ENCODE measurements at places on chromosomes 16 and 17.

- no peak for DNase-seq
Measured at GRCh38 chr16:30503403-30504296, 22.7 kb downstream of the ZNF768 start.

- no peak for DNase-seq
Measured at GRCh38 chr17:17935321-17936271, 36.6 kb downstream of the TOM1L2 start.

DNA sequence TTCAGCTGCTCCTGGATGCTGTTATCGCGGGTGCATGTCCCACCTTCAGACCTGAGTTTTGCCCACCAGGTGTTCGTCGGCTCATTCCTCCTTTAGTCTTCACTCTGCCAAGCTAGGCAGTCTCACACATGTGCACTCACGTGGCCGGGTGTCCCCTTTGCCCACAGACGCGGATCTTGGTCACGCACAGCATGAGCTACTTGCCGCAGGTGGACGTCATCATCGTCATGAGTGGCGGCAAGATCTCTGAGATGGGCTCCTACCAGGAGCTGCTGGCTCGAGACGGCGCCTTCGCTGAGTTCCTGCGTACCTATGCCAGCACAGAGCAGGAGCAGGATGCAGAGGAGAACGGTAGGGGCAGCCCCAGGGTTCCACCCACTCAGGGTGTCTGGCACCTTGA lies 133.1 kb downstream of the ABCC6 start:
- no peak for DNase-seq

- DNase-seq: no peak
Measured at GRCh38 chr17:48840441-48840840, 9.6 kb downstream of the CALCOCO2 start.

- no peak for DNase-seq
Measured at GRCh38 chr17:44901411-44901921, 2.2 kb upstream of the EFTUD2 start.

GRCh38 chr17:70084476-70084875 lies 9.5 kb downstream of the KCNJ16 start:
- DNase-seq: no peak

- DNase-seq: no peak
Measured at GRCh38 chr17:50021681-50022370, 26.8 kb upstream of the DLX3 start.

DNA sequence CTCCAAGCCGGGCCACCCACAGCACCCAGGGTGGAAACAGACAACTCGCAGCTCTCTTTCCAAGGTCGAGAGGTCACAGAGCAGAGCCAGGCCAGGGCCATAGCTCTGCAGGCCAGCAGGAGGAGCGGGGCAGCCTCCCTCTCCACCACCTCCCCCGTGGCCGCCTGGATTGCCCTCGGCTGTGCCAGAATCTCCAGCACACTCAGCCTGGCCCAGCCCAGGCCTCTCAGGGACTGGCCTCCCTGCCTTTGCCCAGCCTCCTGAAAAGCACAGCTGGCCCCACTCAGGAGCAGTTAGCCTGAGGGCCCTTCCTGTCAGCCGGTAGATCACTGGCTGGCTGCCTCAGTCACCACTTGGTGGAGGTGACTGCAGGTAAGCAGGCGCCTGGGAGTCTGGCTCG lies 85.8 kb upstream of the SEC14L1 start:
- no peak for DNase-seq

Data from mesothelial cell of epicardium (in vitro differentiated cells).